EH (cell line): ENCODE measurements at places on chromosomes 16 and 17.

DNA sequence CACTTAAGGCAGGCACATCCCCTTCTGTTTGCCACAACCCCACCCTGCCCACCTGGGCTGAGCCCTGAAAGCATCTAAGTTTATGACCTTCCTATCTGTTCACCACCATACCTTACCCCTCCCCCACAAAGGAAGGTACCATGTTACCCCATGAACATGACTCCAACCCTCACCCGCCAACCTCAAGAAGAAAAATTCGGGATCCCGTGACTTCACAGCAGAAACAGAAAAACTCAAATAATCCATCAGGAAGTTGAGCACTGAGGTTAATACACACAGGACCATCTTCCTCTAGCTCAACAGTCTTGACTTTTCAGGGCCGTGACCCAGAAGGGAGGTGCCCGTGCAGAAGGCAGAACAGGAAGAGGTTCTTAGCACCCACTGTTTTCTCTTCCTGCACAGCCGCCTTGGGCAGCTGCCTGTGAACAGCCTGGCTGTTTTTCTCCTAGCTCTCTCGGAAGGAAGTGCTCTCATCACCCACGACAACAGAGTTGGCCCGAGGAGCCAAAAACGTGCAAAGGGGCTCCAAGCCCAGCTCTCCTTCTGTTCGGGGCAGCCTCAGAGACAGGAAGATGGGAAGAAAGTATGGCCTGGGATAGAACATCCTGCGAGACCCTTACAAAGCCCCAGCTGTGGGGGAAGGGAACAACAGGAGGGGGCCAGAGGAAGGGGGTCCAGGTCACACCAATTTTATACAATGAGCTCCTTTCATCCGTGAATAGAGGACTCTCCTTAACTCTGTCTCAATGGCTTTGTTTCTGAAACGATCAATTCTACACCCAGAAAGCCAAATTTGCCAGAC, 101.1 kb downstream of the XYLT1 start:
- DNase-seq = peak; percentile 10

GRCh38 chr16:84874004-84874435, 54.2 kb downstream of the CRISPLD2 start:
- peak; percentile 27 for DNase-seq

DNA sequence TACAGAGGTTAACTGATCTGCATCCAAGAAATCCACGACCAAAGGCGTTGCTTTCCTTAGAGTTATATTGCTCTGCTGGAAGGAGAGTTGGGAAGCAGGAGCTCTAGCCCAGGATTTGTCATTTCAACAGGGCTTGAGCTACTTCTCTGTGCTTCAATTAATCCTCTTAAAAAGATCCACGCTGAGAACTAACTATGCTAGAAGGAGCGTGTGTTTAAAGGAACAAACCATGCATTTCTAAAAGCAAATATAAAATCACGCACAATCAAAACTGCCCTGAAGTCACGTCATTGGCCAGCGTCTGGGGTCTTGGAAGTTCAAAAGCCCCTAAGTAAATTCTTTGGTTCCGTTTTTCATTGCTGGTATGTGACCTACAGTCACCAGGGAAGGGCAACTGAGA, 1.1 kb downstream of the ARL6IP1 start:
- peak; percentile 9 for DNase-seq

GRCh38 chr16:72013389-72013788, 4.8 kb downstream of the DHODH start:
- peak; percentile 3 for DNase-seq

DNA sequence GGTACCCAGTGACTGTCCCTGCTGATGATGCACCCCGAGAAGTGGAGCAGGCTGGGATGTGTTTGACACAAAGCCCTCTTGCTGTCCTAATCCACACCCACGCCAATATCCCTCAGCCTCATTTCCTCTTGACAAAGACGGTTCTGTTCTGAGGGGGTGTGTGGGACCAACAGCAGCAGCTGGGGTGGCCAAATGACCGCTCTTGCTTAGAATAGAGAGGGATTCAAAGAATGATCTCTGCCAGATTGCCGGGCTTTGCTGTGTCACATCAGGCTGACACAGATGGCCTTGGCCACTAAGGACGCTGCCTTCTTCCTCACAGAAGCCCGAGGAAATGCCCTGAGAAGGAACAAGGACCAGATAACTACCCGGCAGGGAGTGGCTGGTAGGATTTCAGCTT, 250.7 kb downstream of the NTN1 start:
- DNase-seq = no peak

- DNase-seq = no peak
Observed at GRCh38 chr16:84141143-84141670, 3.8 kb downstream of the HSDL1 start.
